Activated T-cell treated with anti-CD3 and anti-CD28 coated beads, Interleukin-2, amount 50 U/mL, for 48 hours (primary cell): ENCODE measurements at places on chromosomes 2 and 18.

DNA sequence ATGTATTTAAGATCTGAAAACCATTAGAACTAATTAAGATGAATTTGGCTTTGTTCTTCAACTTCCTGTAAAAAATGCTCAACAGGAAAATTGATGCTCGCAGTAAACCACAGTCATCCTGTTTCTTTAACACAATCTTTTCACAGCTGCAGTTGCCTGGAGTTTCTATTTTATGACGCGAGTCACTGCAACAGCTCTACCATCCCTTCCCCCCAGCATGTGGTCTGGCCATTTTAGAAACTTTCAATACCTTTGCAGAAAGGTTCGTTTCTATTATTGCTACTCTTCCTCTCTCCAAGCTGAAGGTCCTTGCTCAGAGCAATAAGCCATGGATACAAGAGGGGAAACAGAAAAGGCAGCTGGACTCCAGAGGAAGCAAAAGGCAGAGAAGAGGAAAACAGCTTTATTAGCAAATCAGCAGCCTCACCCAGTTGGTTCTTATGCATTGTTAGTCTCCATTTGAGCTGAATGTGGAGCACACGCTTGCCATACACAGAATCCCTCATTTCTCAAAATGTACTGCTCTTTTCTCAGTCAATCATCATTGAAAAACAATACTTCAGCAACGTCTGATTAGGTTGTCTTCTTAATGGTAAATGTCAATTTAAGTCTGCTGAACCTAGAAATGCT lies 3.9 kb downstream of the WIPF1 start:
- DNase-seq: peak; percentile 73

DNA sequence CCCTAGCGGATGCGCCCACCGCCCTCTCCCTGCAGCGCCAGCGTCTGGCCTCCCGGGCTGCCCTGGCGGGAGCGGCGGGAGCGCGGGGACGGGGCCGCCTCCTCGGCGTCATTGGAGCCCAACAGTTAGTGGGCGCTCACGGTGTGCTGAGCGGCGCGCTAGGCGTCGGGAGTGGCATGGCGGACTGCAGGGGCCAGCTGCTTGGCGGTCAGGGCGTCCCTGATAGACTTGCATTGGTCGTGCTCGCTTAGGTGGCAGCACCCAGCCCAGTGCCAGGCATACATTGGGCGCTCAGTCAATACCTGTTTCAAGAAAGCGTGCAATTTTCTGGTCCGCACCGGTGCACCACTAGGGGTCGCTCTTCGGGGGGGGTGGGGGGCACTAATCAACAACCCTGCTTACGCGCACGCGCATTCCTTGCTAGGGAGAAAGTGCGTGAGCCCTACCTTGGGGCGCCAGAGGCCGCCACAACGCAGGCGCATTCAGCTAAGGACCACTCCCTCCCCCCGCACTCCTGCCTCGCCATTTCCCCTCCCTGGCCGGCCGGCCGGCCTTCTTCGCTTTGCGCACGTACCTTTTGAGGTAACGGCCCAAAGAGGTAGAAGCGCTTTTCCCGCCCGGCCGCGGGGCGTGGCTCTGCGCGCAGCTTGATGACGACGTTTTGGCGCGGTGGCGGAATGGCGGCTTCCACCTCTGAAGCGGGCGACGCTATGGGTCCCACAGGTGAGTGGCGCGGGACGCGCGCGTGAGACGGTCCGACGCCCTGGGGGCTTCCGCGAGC lies 411 bp upstream of the MZT2A start:
- DNase-seq: peak; percentile 97

DNA sequence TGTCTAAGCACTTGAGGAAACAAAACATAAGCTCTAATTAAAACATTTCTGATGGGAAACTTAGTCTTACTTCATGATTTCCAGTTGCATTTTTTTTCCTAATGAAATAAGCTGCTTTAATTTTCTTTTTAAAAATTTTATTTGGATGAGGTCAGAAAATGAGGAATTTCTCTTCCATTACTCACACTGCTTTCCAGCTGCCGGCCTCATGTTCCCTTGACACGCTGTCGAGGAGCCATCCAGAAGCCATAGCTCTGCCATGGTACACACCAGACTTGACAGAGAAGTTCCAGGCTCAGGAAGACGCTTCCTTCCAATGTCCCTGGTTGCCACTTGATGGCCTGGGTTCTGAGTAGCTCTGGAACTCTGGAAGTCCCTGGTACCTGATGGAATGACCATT lies 12.1 kb upstream of the MAPRE2 start:
- DNase-seq: no peak

GRCh38 chr2:29155578-29155977 lies 40.4 kb downstream of the CLIP4 start:
- DNase-seq: no peak

- no peak for DNase-seq
Measured at GRCh38 chr2:207516206-207516605, 13.6 kb upstream of the CREB1 start.

DNA sequence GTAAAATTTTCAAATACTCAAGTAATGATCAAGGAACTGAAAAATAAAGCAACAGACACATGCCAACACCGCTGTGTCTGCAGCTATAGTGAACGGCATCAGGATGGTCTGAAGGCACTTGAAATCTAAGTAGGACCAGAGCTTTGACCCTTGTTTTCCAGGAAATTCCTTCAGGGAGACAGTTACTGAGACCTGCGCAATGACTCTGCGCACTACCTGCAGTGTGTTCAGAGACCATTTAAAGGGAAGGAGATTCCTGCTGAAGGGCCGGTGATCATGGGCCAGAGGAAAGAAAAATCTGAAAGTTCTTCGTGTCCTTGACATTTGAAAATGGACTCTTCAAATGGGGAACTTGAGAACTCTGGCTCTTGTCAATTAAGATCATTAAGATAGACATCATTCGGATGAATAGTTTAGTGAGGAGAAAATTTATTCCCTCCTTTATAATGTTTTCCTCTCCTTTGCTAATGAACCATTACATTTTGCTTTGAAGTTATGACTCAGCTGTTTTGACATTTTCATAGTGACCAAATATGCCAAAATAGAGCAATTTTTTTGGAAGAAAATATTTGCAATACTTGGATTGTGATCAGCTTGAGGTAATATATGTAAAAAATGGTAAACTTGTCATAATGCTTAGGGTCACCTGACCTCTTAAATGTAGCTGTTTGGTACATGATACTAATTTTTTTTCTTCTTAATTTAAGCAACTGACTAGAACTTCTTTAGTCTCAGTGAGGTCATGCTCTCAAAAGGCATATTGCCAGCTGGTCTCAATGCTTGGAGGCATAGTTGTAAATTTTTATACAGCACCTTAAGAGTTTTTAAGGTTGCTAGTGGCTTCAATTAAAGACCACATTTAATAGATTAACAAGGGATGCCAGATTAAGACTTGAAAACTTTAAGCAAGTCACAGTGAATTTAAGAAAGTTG lies 329.3 kb downstream of the ARHGAP15 start:
- no peak for DNase-seq

DNA sequence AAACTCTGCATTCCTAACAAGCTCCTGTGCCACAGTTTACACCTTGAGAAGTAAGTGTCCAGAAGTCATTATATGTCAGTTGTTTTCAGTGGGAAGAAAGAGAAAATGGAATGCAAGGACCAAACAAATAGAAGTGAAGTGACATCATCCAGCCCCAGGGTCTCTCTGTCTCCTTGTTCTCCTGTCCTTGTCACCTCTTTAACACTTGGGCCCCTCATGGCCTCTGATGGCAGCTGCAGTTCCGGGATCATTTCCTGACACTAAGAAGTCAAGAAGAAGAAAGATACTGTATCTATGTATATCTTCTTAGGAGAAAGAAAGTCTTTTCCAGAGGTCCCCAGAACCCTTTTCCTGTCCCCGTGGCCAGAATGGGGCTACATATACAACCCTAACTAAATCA lies 2.8 kb upstream of the CFAP221 start:
- no peak for DNase-seq

DNA sequence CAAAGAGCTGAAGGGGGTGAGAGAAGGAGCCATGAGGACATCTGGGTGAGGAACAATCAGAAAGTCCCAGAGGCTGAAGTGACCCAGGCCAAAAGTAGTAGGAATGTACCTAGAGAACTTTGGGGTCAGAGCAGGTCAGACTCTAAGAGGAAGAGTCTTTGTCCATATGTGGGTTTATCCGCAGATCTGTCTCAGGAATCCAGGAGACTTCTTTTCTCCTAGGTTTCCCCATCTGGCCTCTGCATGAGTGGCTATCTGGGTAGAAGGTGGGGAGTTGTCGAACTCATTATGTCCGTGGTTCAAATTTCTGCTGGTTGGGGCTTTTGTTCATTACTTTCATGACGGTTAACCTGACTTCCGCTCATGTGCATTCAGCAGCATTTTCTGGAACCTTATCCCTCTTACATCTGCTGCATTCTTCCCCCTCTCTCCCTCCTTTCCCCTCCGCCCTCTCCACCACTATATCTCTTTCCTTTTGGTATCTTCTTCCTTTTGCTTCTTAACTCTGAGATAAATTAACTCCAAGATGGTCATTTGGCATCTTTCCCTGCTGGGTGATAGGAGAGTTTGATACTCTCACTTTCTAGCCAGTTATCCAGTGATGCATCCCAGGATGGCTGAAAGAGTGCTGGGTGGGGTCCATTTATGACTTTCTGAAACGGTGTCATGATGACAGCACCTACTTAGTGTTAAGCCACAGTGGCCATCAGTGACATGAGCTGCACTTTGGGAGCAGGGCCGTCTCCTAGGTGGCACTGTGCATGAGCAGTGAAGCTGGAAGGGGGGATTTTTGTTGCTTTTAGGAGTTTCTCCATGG lies 2.1 kb downstream of the LIPG start:
- DNase-seq: no peak

DNA sequence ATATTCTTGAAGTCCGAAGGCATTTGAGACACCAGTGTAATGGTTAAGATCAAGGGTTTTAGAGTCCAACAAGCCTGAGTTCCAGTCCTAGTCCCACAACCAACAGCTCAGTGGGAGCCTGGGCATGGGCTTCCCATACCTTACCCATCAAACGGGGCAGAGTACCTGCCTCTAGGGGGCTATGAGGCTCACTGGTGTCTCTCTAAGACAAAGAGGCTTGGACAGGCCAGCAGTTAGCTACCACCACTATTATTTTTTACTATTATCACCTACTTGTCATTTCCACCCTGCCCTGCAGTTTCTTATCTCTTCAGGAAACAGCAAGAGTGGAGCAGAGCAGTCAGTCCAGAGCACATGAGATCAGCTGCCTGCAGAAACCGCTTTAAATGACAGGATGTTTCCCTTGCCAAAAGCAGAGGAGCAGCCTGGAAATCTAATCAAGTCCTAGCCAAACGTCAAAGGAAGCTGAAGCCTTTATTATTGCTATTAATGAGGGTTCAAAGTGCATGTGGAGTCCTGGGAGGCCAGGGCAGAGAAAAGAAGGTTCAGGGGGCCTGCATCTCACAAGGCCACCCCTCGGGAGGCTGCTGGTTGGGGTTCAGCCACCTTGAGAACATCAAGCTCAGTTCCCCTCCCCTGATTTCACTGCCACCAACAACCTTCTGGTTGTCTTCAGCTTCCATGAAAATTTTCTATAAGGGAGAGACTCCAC lies 66.6 kb downstream of the STPG4 start:
- DNase-seq: no peak

DNA sequence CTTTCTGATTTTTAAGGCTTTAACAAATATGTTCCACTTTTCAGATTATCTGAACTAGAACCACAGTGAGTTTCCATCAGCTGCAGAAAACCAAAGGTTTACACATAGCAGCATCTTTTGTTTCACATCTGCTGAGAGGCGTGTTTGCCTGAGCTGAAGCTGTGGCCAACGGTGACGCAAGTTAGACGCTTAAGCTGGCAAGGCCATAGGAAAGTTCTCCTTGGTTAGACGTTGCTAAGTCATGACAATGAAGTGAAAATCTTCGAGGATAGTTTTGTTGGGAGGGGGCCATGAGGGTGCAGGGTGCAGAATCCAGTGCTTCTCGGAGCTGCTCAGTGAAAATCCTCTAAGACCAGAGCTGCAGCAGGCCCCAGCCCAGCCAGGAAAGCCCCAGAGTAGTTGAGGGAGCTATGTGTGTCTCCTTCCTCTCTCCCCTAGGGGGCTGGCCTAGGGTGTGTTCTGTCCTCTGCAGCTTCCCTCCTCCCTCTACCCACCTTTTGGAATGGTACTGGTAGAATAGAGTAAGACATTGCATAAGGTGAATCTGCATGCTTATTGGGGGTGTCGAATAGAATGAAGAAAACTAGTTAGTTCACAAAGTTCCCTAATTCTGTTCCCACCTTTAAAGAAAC lies 105.4 kb downstream of the FHOD3 start:
- DNase-seq: no peak

- DNase-seq: no peak
Measured at GRCh38 chr2:34578641-34579040, 979.5 kb upstream of the FAM98A start.

- DNase-seq: no peak
Measured at GRCh38 chr18:26863122-26863879, 2.2 kb downstream of the AQP4 start.

GRCh38 chr2:197358931-197359330 lies 48.4 kb upstream of the ANKRD44 start:
- DNase-seq: no peak

GRCh38 chr2:134527381-134527780 lies 191.4 kb downstream of the TMEM163 start:
- DNase-seq: no peak

DNA sequence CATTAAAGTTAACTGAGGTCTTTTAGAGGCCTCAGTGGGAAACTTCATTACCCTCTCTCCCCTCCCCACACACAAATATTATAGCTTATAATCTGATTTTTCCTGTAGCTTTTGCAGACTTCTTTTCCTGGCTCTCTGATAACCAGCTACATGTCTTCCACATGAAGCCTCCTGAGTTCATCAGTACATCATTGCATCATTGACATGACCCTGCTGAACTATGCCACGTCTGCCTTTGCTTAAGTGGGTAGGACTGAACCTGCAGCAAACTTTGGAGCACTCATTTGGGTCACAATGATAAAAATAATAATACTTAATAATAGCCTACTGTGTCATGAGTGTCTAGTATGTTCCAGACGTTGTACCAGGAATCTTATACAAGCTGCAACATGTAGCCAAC lies 7.0 kb downstream of the CRYGA start:
- DNase-seq: no peak

DNA sequence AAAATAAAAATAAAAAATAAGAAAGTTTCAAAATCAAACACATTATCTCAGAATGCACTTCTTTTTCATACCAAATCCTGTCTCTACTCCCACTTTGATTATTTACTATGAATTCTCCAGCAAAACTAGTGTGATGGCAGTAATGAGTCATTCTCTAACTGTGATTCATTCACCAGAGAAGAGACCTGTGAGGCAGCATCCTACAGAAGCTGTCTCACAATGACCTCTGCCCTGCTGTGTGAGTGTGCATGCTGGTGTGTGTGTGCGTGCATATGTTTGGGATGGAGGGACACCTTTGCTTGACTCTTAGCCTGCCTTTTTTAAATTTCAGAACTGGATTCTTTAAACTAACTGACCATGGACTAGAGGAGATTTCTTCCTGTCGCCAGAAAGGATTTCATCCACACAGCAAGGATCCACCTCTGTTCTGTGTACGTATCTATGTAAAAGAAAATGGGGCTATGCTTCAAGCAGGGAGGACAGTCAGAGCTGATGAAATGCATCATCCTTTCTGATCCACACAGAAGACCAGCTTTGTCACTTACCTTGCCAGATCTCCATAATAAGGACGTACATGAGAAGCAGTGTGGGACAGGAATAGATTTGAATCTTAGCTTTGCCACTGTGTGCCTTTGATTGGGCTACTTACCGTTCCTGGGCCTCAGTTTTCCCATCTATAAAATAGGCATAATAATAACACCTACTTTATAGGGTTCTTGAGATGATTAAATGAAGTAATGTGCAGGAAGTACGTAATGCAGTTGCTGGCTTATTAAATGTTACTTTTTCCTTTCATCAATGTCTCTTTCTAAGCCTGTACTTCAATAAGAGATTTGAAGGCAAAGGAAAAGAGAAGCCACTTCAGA lies 31.2 kb downstream of the STAMBP start:
- DNase-seq: peak; percentile 55
